ENCODE measurements at places on chromosomes 2 and 18.
A peak's percentile ranks its signal among the peaks of the same experiment; 100 is the strongest.

GRCh38 chr2:15984368-15985255 lies 44.3 kb downstream of the MYCN start:
- peak; percentile 68 for DNase-seq
- peak overlapping the region; percentile 9 for H3K27ac ChIP-seq
- H3K36me3 ChIP-seq, result no peaks in the 10 kb centered on the region
- H3K4me1 ChIP-seq, result no peaks in the 10 kb centered on the region
- H3K4me3 ChIP-seq, result no peak overlapping the region
- H3K27me3 ChIP-seq, result no peaks in the 10 kb centered on the region

GRCh38 chr18:46156843-46157242 lies 52.7 kb downstream of the HAUS1 start:
- no peaks in the 10 kb centered on the region for H3K4me1 ChIP-seq
- no peak overlapping the region for H3K4me3 ChIP-seq
- DNase-seq, result no peak
- no peaks in the 10 kb centered on the region for H3K27me3 ChIP-seq

GRCh38 chr18:74356959-74357358 lies 41.3 kb downstream of the C18orf63 start:
- H3K4me3 ChIP-seq, result no peak overlapping the region
- H3K36me3 ChIP-seq, result no peaks in the 10 kb centered on the region
- H3K27me3 ChIP-seq, result no peaks in the 10 kb centered on the region
- H3K27ac ChIP-seq, result no peak overlapping the region

DNA sequence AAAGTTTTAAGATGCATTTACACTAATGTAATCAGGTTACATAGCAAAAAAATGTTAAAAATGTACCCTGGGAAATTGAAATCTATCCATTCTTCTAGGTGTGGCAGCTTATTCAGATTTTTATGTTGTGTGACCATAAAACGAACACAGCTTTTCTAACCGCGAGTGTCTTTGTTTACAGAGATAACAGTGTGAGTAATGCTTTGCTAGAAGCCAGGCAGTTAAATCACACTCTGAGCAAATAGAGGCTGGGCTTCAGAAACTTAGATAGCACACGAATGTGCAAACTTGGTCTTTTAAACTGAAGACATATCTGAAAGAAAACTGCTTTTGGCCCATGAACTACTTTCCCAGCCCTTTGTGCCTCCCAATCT lies 116.1 kb downstream of the SPTBN1 start:
- H3K27me3 ChIP-seq, result no peaks in the 10 kb centered on the region
- no peak for DNase-seq
- H3K4me1 ChIP-seq, result no peaks in the 10 kb centered on the region
- H3K36me3 ChIP-seq, result no peaks in the 10 kb centered on the region
- H3K4me3 ChIP-seq, result no peak overlapping the region

GRCh38 chr2:17813742-17814473 lies 2.4 kb upstream of the MSGN1 start:
- no peak for DNase-seq
- no peak overlapping the region for H3K4me3 ChIP-seq
- peak overlapping the region; percentile 4 for H3K27ac ChIP-seq
- H3K36me3 ChIP-seq, result no peaks in the 10 kb centered on the region

DNA sequence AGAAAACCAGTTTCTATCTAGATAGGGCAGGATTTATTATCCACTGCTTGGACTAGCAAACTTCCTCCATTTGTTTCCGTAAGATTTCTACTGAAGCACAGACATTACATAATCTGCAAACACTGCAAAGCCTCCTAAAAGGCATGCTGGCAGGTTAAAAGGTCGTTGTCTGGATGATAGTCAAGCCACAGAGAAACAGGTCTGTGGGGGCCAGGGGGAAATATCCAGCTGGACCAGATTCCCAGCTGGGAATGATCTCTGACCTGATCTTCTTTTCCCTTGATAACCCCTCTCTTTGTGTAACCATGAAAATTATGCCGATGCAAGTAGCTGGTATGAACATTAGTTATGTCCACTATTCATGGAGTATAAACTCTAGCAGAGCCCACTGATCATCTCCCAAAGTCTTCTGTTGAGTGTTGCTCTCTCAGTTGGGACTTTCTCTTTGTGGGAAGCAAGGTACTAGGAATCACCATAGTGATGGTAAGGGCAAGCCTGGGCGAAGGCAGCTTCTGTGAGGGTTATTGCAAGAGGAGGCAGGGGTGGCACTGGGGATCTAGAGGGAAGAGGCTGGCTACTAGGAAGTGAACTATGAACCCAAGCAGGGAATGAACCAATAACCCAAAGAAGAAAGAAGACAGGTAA lies 61.3 kb downstream of the GDF7 start:
- H3K4me1 ChIP-seq, result no peaks in the 10 kb centered on the region
- H3K4me3 ChIP-seq, result no peak overlapping the region
- no peaks in the 10 kb centered on the region for H3K27me3 ChIP-seq
- no peak for DNase-seq
- no peaks in the 10 kb centered on the region for H3K36me3 ChIP-seq

DNA sequence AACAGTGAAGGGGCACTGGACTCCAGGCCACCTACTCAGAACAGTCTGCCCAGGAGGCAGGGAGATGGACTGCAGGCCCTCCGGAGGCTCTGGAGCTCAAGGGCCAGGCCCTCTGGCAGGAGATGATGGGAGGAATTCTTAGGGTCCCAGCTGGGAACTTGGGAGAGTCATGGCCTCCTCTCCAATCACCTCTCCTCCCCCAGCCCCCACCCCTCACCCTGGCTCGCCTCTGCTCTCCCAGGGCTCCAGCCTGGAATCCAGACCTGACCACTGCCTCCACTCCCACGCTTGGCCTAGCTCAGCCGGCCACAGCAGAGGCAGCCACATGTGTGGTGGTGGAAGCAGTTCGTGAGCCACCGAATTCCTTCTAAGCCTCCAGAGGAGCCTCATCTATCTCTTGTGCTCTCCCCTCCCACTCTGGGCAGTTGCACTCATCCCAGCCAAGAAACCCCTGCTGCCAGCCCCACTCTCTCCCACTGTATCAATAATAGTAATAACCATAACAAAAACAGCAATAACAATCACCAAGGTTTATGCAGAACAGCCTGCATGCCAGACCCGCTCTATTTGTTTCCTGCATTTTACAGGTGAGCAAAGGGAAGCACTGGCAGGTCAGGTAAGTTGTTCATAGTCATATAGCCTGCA lies 67.4 kb downstream of the TNS1 start:
- H3K4me3 ChIP-seq, result peak overlapping the region; percentile 79
- DNase-seq, result no peak
- no peaks in the 10 kb centered on the region for H3K36me3 ChIP-seq
- H3K4me1 ChIP-seq, result peaks cover 98% of the 10 kb centered on the region

GRCh38 chr18:63963615-63964256 lies 6.1 kb upstream of the SERPINB8 start:
- no peaks in the 10 kb centered on the region for H3K4me1 ChIP-seq
- no peak for DNase-seq
- H3K4me3 ChIP-seq, result no peak overlapping the region
- no peaks in the 10 kb centered on the region for H3K27me3 ChIP-seq

GRCh38 chr2:42296226-42296625 lies 64.8 kb downstream of the COX7A2L start:
- H3K27me3 ChIP-seq, result no peaks in the 10 kb centered on the region
- H3K27ac ChIP-seq, result no peak overlapping the region
- DNase-seq, result no peak
- H3K4me1 ChIP-seq, result no peaks in the 10 kb centered on the region

DNA sequence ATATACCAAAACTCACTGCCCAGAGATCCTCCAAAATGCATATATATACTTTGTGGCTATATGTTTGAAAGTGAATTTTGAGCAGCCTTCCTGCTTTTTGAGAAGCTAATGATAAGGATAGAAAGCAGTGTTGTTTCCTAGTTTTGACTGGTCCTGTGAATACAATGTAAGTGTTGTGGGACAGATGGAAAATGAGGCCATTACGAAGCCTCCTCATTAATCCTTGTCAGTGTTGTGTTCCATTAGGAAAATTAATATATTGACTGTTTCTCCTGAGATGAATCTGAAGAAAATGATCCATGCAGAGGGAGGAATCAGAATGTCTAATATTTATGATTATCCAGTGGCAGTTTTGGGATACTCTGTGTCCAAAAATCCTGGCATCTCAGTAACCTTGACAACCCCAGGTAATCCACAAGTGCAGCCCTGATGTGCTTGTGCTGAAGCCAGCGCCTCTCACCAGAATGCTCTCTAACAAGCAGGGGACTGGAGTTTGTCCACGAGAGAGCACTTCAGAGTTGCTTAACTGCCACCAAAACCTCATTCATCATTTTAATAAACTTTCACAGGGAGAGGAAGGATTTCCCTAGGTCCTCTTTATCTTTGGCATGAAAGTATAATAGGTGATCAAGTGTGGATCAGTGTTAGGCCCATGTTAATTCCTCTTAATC lies 418.6 kb downstream of the CMPK2 start:
- DNase-seq, result no peak
- no peaks in the 10 kb centered on the region for H3K4me1 ChIP-seq
- no peak overlapping the region for H3K27ac ChIP-seq
- H3K27me3 ChIP-seq, result no peaks in the 10 kb centered on the region
- no peak overlapping the region for H3K4me3 ChIP-seq

GRCh38 chr2:237451643-237452469 lies 35.2 kb upstream of the MLPH start:
- H3K36me3 ChIP-seq, result no peaks in the 10 kb centered on the region
- no peak overlapping the region for H3K4me3 ChIP-seq
- no peak for DNase-seq
- H3K4me1 ChIP-seq, result no peaks in the 10 kb centered on the region

DNA sequence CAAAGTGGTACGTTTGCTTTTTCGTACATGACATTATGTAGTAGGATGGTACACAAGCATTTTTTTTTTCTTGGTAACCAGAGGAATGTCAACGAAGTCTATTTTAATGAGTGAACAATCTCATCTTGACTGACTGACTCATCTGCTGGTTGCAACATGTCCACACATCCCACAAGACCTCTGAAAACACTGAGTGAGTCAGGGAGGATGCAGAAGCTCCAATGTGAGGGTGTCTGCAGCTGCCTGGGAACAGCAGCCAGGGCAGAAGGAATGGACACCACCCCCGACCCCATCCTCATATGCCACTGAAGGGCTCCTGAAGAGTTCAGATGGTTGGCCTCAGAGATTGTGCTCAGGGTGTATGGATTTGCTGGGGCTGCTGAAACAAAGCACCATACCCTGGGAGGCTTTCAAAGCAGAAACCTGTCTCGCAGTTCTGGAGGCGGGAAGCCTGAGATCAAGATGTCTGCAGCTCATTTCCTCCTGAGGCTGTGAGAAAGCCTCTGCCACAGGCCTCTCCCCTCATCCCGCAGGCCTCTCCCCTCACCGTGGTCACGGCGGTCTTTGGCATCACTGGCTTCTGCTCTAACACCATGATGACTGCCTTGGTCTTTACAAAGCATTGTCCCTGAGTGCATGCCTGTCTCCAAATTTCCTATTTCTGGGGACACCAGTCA lies 124.6 kb downstream of the LRATD1 start:
- DNase-seq, result no peak
- no peaks in the 10 kb centered on the region for H3K36me3 ChIP-seq
- H3K27me3 ChIP-seq, result no peaks in the 10 kb centered on the region
- no peak overlapping the region for H3K4me3 ChIP-seq
- H3K27ac ChIP-seq, result no peak overlapping the region
- H3K4me1 ChIP-seq, result no peaks in the 10 kb centered on the region

DNA sequence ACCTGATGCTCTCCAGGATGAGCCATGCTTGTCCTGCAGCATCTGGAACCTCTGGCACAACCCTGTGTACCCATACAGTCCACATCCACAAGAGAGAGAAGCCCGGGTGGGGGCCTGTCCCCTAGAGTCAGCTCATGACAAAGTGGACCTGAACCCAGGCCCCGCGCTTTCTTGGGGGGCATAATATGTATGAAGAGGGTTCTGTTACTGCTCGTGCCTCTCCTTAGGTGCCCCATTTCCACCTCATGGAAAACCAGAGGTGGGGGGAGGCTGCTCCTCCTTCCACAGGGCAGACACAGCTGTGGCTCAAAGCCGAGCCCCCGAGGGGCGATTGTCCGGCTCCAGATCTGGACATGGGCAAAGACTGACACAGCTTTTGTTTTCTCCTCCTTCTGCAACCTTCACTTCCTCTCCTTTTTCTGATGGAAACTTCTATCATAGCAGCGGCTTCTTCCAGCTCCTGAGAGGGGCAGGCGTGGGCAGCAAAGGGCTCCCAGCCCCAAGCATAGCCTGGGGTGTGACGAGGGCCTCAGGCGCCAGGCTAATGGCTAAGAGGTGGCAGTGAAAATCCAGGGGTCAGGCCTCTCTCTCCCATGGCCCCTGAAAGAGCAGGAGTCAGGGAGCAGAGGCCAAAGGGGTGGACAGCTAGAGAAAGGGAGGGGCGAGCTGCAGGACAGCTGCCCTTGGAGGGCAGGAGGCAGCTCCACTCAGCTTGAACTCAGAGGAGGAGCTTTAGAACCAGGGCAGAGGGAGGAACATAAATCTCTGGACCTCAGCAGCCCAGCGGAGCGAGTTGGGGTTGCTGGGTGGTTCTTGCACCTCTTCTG lies 155.5 kb downstream of the ZFP36L2 start:
- no peaks in the 10 kb centered on the region for H3K27me3 ChIP-seq
- peak overlapping the region; percentile 52 for H3K27ac ChIP-seq
- H3K4me3 ChIP-seq, result no peak overlapping the region
- no peaks in the 10 kb centered on the region for H3K36me3 ChIP-seq
- DNase-seq, result no peak

DNA sequence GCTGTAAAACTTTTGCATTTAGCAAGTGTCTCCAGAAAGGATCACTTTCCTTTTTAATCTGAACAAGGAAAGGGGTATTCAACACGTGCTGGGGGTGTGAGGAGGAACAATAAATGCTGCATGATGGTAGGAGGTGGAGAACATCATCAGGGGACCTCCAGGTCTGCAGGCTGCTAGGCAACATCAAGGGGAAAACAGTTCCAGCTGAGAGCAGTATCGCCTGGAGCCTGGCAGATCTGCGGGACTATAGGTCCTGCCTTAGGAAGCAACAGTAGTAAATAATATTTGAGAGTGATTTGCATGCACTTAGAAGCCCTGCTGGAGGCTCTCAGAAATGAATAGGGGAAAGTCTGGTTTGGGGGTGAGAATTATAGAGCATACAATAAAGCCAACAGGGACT lies 175.6 kb downstream of the SUCLG1 start:
- H3K4me3 ChIP-seq, result no peak overlapping the region
- no peak overlapping the region for H3K27ac ChIP-seq
- no peaks in the 10 kb centered on the region for H3K4me1 ChIP-seq
- no peaks in the 10 kb centered on the region for H3K27me3 ChIP-seq

- H3K4me3 ChIP-seq, result no peak overlapping the region
- no peak overlapping the region for H3K27ac ChIP-seq
- H3K27me3 ChIP-seq, result no peaks in the 10 kb centered on the region
- H3K36me3 ChIP-seq, result no peaks in the 10 kb centered on the region
Observed at GRCh38 chr2:181546086-181546485, 88.9 kb downstream of the ITGA4 start.

GRCh38 chr2:190366248-190366753 lies 22.9 kb downstream of the INPP1 start:
- DNase-seq, result no peak
- no peaks in the 10 kb centered on the region for H3K27me3 ChIP-seq
- no peaks in the 10 kb centered on the region for H3K36me3 ChIP-seq
- H3K4me1 ChIP-seq, result no peaks in the 10 kb centered on the region
- H3K4me3 ChIP-seq, result no peak overlapping the region

DNA sequence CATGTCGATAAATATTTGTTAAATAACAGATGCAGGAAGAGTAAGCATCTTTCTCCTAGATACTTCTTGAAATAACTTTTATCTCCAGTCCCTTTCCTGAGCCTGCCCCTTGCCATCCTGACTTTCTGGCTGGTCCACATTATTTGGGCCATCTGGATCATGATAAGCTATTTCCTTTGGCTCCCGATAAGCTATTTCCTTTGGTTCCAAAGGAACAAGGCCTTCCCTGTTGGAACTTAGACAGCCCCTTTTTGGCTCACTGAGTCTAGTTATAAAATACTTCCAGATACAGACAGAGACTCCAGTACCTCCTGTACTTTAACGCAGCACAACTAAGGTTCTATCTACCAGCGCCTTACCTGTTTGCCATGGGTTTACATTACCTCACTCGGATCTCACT lies 205.3 kb upstream of the CCDC150 start:
- H3K27me3 ChIP-seq, result no peaks in the 10 kb centered on the region
- DNase-seq, result no peak
- H3K4me3 ChIP-seq, result no peak overlapping the region
- H3K27ac ChIP-seq, result no peak overlapping the region
- H3K36me3 ChIP-seq, result no peaks in the 10 kb centered on the region
